ENCODE measurements at places on chromosomes 3 and 15.

GRCh38 chr3:53890726-53891475, 758 bp downstream of the SELENOK start:
- DNase-seq: peak; percentile 27

- no peak for DNase-seq
Observed at GRCh38 chr3:152380043-152380442, 111.3 kb downstream of the MBNL1 start.

DNA sequence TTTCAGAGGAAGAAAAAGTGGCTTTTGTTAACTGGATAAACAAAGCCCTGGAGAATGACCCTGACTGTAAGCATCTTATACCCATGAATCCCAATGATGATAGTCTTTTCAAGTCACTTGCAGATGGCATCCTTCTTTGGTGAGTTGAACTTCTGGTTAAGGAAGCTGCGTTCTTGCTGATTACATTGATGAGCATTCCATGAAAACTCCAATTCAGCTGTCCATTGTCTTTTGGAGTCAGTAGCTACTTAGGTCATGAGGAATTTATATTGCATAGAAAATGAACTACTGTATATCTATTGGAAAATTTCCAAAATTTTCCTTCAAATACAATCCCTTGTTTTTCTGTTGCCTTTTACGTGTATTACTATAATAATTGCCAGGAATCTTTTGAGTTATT, 47.7 kb upstream of the TRPC1 start:
- no peak for DNase-seq

- peak; percentile 40 for DNase-seq
Observed at GRCh38 chr15:99059010-99059981, 45.6 kb upstream of the SYNM start.

DNA sequence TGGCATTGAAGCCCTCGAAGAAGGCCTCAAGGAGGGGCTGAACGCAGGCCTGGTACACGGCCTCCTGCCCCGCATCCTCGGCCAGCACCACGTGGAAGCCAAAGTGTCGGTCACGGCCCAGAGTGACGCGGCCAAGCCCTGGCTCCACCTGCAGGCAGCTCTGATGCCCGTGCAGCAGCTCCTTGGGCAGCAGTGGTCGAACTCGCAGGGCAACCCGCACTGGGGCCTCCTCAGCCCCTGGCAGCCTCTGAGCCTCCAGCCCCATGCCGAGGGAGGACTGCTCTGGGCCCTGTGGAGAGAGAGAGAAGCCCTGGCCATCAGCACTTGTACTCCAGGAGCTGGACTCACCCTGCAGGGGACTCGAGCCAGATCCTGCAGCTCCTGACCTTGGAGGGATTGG, 2.6 kb downstream of the KIF7 start:
- DNase-seq: no peak

- DNase-seq: no peak
Observed at GRCh38 chr3:185796431-185797107, 28.3 kb downstream of the IGF2BP2 start.

All from activated T-cell treated with anti-CD3 and anti-CD28 coated beads for 24 hours (primary cell).